Left hindlimb (tissue), 1 donor: ENCODE measurements at places on chromosomes 4 and X.

- DNase-seq: no peak
Measured at GRCh38 chr4:37528166-37528885, 157.8 kb downstream of the RELL1 start.

- no peak for DNase-seq
Measured at GRCh38 chr4:793941-794621, 31.8 kb downstream of the CPLX1 start.

DNA sequence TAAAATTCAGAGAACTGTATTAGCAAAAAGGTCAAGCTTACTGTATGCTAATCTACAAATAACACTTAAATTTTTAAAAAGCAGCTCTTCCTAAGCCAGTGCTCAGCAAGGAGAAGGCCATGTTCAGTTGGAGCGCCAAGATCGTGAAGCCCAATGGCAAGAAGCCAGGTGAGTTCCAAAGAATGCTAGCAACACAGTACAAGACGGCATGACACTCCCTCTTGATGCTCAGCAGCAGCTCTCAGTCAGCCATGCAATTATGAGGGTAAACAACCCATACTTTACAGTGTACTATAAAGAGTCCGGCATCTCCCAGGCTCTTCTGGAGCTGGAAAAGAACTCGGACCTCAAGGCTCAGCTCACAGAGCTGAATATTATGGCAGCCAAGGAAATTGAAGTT, 34.9 kb downstream of the STX18 start:
- DNase-seq: no peak

DNA sequence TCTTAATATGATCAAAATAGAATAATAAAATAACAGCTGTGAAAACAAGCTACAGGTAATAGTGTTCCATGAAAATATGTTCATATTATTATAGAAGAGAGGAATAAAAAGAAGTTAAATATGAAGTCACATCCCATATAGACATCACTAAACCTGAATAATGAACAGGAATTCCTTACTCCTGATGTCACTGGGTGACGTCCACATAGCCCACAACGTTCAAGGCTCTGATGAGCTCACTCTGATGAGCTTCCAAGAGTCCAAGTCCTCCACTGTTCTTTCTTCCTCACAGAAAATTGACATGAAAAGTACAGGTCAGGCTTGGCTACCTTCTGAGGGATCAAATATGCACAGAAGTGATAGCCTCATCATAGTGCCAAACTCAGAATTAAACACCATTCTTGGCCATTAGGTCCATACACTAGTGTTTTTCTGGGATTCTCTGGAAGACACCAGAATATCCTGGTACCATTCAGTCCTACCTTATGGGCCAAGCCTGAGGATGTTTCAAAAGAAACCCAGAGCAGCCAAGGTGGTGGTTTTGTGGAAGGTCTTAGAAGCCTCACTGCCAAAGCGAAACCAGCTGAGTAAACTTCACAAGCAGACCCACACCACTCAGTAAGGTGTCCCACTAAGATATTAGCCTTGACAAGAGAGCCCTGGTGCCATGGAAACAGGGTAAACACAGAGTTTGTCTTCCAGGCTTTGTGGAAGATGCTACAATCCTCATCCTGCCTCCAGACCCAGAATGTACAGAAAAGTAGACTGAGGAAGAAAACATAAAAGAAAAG, 138.4 kb upstream of the HHIP start:
- DNase-seq: no peak

DNA sequence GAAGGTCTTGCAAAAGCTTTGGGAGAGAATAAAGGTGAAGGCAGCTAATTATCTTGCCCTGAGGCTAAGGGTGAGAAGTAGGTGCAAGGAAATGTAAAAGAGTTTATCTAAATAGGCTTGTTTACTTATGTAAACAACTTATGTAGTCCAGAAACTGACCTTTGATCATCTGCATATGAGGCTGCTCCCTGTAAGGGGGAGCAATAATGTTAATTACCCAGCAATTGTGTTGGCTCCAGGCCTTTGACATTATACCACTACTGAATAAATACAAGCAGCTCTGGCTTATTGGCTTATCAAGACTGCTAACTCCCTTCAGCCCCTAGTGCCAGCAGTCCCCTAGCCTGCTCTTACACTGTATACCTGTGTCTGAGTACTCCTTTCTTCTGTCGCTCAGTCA, 303.7 kb upstream of the GNPDA2 start:
- no peak for DNase-seq

GRCh38 chr4:168386002-168386401, 67.5 kb upstream of the DDX60 start:
- no peak for DNase-seq
